ENCODE measurements at places on chromosomes 13 and 19. TPM values are rescaled to one million over a fixed set of nuclear protein-coding genes. Genes with fewer than 3 reads are reported as not detected.

The NKPD1 gene
- total RNA-seq = 0.17 TPM

- DNase-seq = no peak
- no peaks in the 10 kb centered on the region for H3K27me3 ChIP-seq
- no peaks in the 10 kb centered on the region for H3K36me3 ChIP-seq
- no peak overlapping the region for H3K4me3 ChIP-seq
- no peaks in the 10 kb centered on the region for H3K4me1 ChIP-seq
These were observed 340.9 kb upstream of the SGCG start for GRCh38 chr13:22839603-22840530.

- H3K4me3 ChIP-seq = no peak overlapping the region
- no peak overlapping the region for H3K27ac ChIP-seq
- H3K4me1 ChIP-seq = no peaks in the 10 kb centered on the region
- H3K27me3 ChIP-seq = no peaks in the 10 kb centered on the region
- no peak for DNase-seq
- H3K36me3 ChIP-seq = peaks cover 74% of the 10 kb centered on the region
These were observed 73.3 kb downstream of the SLC7A1 start for GRCh38 chr13:29522044-29522685.

- H3K4me1 ChIP-seq = no peaks in the 10 kb centered on the region
- peaks cover 20% of the 10 kb centered on the region for H3K36me3 ChIP-seq
- H3K27ac ChIP-seq = no peak overlapping the region
These were observed 158.0 kb downstream of the VWA8 start for GRCh38 chr13:41802684-41803444.

GRCh38 chr13:113815151-113816058 lies 48.5 kb downstream of the GAS6 start:
- no peak for DNase-seq
- H3K36me3 ChIP-seq = peaks cover 2% of the 10 kb centered on the region
- no peaks in the 10 kb centered on the region for H3K27me3 ChIP-seq
- no peaks in the 10 kb centered on the region for H3K4me1 ChIP-seq

Measured in H9 (cell line).